ENCODE measurements at places on chromosomes 2 and 18.
A peak's percentile ranks its signal among the peaks of the same experiment; 100 is the strongest.

DNA sequence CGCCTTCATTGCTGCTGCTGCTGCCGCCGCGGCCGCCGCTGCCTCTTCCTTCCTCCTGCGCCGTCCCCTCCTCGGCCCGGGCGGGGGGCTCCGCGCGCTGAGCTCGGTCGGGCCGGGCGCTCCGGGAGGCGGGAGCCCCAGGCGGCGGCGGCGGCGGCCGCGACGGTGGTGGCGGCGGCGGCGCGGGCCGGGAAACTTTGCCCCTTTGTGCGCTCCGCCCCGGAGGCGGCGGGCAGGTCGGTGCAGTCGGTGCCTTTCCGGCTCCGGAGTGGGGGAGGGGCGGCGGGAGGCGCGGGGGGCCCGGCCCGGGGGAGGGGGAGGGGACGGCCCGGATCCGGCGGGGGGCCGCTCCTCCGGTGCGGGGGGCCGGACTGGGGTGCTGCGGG, 205 bp downstream of the TET3 start:
- peak; percentile 71 for DNase-seq

DNA sequence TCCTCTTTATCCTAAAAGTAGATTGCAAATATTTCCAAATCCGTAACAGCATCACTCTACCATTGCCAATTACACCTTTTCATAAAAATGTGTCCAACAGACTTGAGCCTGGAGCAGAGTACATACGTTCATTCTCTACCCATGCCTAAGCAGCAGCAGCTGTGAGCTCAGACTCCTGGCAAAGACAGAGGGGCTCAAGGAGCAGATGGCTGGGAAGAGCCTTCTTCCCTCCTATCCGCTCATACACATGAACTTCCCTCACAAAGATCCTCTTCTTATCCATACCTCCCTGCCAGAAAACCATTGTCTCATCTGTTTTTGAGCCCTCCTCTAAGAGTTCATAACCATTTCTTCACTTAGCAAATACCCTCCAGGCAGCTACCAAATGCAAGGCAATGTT, 164.3 kb upstream of the ARL4C start:
- DNase-seq, result no peak

DNA sequence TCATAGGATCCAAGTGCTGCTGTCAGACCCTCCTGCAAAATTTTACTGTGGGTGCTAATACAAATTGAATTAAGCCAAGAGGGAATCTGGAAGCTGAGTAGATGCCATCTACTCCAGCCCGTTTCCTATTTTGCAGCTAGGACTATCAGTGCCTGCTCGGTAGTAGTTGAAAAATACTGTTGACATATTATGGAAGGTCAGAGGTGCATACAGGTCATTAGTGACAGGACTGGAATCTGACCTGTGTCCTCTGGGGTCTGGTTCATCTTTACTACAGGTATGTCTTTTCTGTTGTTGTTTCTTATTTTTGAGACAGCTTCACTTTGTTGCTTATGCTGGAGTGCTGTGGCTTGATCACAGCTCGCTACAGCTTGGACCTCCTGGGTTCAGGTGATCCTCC, 58.8 kb downstream of the MAP4K4 start:
- no peak for DNase-seq

DNA sequence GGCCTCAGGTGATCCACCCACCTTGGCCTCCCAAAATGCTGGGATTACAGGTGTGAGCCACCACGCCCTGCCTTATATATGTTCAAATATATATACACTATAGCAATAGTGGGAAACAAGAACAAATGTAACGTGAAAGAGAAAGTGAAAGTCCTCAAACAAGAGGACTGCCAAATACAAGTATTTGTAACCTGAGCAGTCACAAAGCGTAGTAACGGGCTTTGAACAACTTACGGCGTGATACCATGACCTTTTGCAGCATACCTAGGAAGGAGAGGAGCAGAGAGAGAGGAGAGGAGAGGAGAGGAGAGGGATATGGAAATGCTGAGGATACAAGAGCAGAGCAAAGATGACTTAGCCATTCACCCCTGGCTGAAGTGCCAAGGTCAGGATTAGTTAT, 113.8 kb upstream of the RGPD4 start:
- no peak for DNase-seq

GRCh38 chr2:64987001-64987955, 1.9 kb upstream of the SLC1A4 start:
- DNase-seq, result peak; percentile 54

- DNase-seq, result no peak
These were observed 36.9 kb downstream of the TBC1D8 start for GRCh38 chr2:101114268-101114783.

DNA sequence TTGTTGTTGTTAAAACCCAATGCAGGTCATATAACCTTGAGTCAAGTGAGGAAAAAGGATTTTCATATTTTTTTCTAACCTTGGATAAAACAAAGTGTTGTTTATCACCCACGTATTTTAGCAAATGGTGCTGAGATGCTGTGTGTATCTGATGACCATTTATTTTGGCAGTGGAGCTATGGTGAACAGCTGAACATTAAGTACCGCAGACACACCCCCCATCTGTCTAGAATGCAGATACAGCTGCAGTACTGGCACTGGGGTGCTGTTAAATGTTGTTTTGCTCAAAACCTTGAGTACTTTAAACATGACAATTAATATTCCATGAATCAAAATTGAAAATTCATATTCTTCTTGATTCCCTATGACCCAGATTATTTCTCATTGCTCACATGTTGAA, 773.3 kb upstream of the SLC39A10 start:
- DNase-seq, result no peak

DNA sequence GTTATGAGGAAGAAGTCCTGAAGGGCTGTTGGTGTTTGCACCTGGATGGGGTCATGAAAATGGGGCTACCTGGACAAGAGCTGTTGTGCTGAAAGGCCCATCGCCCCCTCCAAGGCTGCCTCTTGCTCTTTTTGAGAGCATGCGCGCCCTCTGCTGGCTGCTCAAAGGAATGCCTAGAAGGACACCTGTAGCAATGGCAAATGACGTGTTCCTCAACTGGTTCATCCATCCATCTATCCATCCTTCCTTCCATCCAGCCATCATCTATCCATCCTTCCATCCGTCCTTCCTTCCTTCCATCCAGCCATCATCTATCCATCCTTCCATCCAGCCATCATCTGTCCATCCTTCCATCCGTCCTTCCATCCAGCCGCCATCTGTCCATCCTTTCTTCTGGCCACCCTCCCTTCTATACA, 17.2 kb upstream of the RPL31 start:
- peak; percentile 83 for DNase-seq
